PC-3 (cell line): ENCODE measurements at places on chromosomes 2 and 18. TPM values are rescaled to one million over a fixed set of nuclear protein-coding genes. Genes with fewer than 3 reads are reported as not detected.
A peak's percentile ranks its signal among the peaks of the same experiment; 100 is the strongest.

- DNase-seq, result no peak
- H3K4me3 ChIP-seq, result no peak overlapping the region
- peaks cover 6% of the 10 kb centered on the region for H3K4me1 ChIP-seq
- no peaks in the 10 kb centered on the region for H3K27me3 ChIP-seq
Measured at GRCh38 chr2:54880428-54880827, 157.0 kb downstream of the EML6 start.

- no peaks in the 10 kb centered on the region for H3K27me3 ChIP-seq
- no peak overlapping the region for H3K27ac ChIP-seq
- H3K4me1 ChIP-seq, result no peaks in the 10 kb centered on the region
- no peak overlapping the region for H3K4me3 ChIP-seq
- H3K36me3 ChIP-seq, result no peaks in the 10 kb centered on the region
- DNase-seq, result no peak
Measured at GRCh38 chr2:179057737-179058136, 7.8 kb upstream of the CCDC141 start.

FAM98A gene
- total RNA-seq, result 22.4 and 30.1 TPM in 2 replicates

DNA sequence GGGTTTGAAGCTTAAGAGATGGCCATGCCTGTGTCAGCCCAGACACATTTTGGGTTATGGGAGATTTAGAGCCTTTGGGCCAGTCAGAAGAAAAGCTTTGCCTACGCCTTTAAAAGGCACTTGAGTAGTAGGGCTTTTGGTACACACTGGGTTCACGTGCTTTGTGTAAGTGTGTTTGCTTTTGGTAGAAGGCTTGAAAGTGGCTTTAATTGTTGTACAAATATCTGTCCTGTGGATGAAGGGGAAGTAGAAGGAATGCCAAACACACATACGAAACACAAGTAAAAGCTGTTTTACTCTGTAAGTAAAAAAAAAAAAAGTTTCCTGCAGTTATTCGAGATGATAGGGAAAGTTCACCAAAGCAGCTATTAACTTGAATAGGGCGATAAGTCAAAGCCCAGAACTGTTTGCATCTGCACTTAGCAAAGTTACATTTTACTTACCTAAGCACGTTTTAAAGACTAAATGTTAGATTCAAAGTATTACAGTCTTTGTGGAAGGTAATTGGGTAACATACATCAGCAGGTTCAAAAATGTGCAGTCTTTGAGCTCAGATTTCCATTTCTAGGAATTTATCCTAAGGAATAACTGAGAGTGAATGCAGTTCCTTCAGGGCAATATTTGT is 75.4 kb downstream of the STK25 start:
- H3K36me3 ChIP-seq, result peaks cover 19% of the 10 kb centered on the region
- H3K27ac ChIP-seq, result no peak overlapping the region
- H3K4me3 ChIP-seq, result no peak overlapping the region
- DNase-seq, result no peak
- H3K27me3 ChIP-seq, result no peaks in the 10 kb centered on the region

- H3K27me3 ChIP-seq, result peaks cover 28% of the 10 kb centered on the region
- no peak overlapping the region for H3K4me3 ChIP-seq
- H3K4me1 ChIP-seq, result no peaks in the 10 kb centered on the region
- DNase-seq, result peak; percentile 51
- H3K36me3 ChIP-seq, result no peaks in the 10 kb centered on the region
Measured at GRCh38 chr2:21042958-21043743, 722 bp downstream of the APOB start.
